ENCODE measurements at places on chromosomes 4 and X. TPM values are rescaled to one million over a fixed set of nuclear protein-coding genes. Genes with fewer than 3 reads are reported as not detected.

The SAP30 gene
- total RNA-seq: 31.8 TPM

The PABPC5 gene
- total RNA-seq: 0.46 TPM

The KCTD8 gene
- not detected for total RNA-seq

The CT47B1 gene
- not detected for total RNA-seq

The SLC16A2 gene
- 14.3 TPM for total RNA-seq

The TLL1 gene
- under 0.01 TPM for total RNA-seq

The SLC10A4 gene
- total RNA-seq: not detected

The PLS3 gene
- total RNA-seq: 504 TPM

The TRIM61 gene
- 3.0 TPM for total RNA-seq

The NOX1 gene
- not detected for total RNA-seq

The ITGB1BP2 gene
- total RNA-seq: 4.2 TPM

The NWD2 gene
- not detected for total RNA-seq

The COL4A6 gene
- 17.7 TPM for total RNA-seq

The SLC2A9 gene
- total RNA-seq: 2.7 TPM

The RPS6KA6 gene
- 5.7 TPM for total RNA-seq

The COX7B2 gene
- not detected for total RNA-seq

The CDX4 gene
- not detected for total RNA-seq

The ESX1 gene
- not detected for total RNA-seq

The SCML2 gene
- total RNA-seq: 0.59 TPM

The RTL9 gene
- 0.37 TPM for total RNA-seq

The GAGE1 gene
- not detected for total RNA-seq

The BEX1 gene
- total RNA-seq: 0.89 TPM

The CC2D2A gene
- 19.7 TPM for total RNA-seq

The ENPP6 gene
- total RNA-seq: not detected
